CD4-positive, alpha-beta T cell treated with Interleukin-4 for 1 hour (primary cell): ENCODE measurements at places on chromosomes 13 and 19.
A peak's percentile ranks its signal among the peaks of the same experiment; 100 is the strongest.

DNA sequence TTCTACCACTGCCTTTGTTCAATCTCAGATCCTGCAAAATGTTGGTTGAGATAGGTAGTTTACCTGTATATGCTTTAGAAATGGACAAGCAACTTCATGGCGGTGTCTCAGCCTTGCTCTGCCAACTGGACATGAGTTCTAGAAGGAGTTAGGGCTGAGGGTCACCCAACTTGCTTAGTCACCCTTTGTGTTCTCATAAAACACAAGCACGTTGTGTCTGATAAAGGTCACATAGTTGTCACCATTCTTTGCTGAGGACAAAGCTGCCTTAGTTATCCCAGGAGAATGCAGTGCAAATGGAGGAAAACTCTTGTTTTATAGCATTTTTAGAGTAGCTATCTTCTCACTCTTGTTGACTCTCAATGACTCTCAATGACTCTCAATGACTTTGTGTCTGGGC is 218.4 kb upstream of the TMTC4 start:
- no peak for DNase-seq

GRCh38 chr19:50268501-50268900 is 60.7 kb downstream of the KCNC3 start:
- DNase-seq, result no peak

DNA sequence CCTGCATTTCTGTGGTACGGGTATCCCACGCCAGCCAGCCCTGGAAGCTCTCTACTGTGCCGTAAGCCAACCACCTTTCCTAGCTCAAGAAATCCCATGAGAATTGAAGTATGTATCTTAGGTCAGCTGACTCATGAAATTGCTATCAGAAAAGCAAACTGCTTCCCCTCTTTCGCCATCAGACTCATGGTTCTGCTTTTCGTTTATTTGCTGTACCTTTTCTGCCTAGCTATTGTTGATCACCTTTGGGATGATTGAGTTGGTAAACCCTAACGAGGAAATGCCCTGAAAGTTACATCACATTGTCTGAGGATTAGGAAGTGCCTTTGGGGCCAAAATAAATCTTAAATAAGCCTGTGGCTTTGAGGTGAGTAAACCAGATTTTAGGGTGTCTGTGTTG is at the start of gene ADGRE3:
TSS of gene ADGRE3 (minus strand) at position 81 of the 400 bp plus-strand sequence. CDS start at position 7, 74 bp downstream.
- DNase-seq, result no peak

- DNase-seq, result no peak
These were observed 133.4 kb downstream of the NDFIP2 start for GRCh38 chr13:79614250-79614918.

- no peak for DNase-seq
These were observed 27.5 kb downstream of the SPRYD7 start for GRCh38 chr13:49908637-49909036.

- DNase-seq, result no peak
These were observed 867.1 kb downstream of the UQCRFS1 start for GRCh38 chr19:28345811-28346210.

- no peak for DNase-seq
These were observed 173.3 kb downstream of the COL4A1 start for GRCh38 chr13:110133425-110134235.

DNA sequence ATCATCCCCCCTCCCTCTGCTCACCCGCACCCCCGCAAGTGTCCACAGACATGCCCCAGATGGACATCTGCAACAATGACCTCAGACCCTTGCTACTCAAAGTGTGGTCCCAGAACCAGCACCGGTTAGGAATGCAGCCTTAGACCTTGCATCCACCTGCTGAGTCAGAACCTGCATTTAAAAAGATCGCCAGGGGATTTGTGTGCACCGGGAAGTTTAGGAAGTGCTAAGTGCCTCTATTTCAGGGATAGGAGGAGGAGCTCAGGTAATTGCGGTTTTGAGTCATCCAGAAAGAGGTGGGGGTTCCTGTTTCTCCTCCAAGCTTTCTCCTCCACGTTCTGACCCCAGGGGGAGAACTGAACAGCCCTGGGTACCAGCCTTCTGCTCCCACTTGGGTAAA is 46.2 kb downstream of the CACNA1A start:
- DNase-seq, result no peak

DNA sequence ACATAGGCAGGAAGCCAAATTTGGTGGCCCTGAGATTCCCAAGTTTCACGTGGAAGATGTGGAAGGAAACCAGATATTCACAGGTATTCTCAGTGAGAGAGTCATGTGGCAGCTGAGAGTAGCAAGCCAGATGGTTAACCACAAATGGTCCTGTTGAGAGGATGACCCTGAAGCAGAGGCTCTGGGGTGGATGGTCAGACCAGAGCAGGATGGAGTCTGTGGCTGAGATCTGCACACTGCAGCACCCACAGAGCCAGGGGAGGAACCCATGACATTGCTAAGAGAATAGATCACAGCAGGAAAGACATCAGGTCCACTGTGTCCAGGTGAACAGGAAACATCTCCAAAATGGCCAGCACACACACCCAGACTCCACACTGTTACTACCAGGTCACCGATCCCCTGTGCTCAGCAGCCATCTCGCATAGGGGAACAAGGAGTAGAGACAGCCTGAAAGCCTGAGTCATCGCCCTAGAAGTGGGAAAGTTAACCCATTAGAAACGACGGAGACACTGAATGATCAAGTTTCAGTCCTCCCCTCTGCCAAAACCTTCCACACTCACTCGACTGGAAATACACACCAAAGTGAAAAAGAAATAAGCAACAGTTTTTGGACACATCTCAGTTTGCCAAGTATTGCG is 160.0 kb downstream of the RBM26 start:
- DNase-seq, result no peak

DNA sequence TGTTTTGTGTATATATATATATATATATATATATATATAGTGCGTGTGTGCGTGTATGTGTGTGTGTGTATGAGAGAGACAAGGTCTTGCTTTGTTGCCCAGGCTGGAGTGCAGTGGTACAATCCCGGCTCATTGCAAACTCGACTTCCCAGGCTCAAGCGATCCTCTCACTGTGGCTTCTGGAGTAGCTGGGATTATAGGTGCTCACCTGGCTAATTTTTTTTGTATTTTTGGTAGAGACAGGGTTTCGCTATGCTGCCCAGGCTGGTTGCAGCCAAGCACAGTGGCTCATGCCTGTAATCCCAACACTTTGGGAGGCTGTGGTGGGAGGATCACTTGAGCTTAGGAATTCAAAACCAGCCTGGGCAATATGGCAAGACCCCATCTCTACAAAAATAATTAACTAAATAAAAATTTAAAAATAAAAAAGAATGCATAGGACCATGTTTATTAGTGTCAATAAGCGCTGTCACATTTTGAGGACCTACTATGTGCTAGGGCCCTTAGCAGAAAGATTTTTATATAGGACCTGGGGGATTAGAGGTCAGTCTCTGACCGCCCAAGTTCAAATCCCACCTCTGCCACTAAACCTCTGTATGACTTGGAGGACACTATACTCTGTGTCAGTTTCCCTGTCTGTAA is 1.8 kb downstream of the PVR start:
- DNase-seq, result no peak

- DNase-seq, result no peak
These were observed at the start of gene SMAD9 for GRCh38 chr13:36919833-36920615. SMAD9 (minus strand) TSS chr13:36920238; CDS start chr13:36879689, 40,549 bp downstream.

- no peak for DNase-seq
These were observed 477.1 kb upstream of the SPRY2 start for GRCh38 chr13:80817979-80818378.

GRCh38 chr13:39825886-39826285 is 170.4 kb downstream of the COG6 start:
- DNase-seq, result no peak

GRCh38 chr13:49341941-49342340 is 94.2 kb downstream of the CDADC1 start:
- DNase-seq, result no peak

GRCh38 chr19:37953171-37953917 is 46.3 kb downstream of the SIPA1L3 start:
- no peak for DNase-seq

DNA sequence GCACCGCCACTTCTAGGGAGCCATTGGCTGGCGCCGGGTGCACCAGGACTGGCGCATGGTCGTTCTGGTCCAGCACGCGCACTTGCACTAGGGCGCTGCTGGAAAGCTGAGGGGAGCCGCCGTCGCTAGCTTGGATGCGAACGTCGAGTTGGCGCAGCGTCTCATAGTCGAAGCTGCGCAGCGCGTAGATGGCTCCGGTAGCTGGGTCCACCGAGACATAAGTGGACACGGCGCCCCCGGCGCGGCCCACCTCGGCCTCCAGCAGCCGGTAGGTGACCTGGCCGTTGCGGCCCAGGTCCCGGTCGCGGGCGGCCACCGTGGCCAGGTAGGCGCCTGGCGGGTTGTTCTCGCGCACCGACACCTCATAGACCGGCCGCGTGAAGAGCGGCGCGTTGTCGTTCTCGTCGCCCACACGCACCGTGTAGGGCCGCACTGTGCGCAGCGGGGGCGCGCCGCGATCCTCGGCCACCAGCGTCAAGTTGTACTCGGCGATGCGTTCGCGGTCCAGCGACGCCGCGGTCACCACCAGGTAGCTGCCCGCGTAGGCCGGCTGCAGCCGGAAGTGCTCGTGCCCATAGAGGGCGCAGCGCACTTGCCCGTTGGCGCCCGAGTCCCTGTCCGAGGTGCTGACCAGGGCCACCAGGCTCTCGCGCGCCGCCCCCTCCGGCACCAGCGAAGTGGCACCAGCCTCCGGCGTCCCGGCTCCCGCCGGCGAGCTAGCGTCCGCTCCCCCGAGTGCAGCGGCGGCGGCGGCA is 1.7 kb downstream of the PCDH8 start:
- no peak for DNase-seq

DNA sequence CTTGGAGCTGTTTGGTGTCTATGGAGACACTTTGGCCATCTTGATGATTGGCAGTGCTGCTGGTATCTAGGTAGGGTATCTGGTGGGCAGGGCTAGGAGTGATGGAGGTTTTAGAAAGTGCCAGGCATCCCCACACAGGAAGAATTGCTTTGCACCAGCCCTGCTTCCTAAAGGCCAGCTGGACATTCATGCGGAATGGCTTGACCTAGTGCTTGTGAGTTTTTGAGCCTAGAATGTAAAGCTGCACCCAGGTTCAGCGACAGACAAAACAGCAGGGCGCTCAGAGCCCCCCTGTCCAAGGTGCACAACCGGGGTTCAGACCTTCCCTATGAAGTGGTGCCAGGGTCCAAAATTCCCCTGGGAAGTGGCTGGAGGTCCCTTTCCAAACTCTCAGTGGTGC is 93.1 kb downstream of the ING1 start:
- DNase-seq, result no peak

GRCh38 chr13:47603365-47603764 is 397.7 kb downstream of the SUCLA2 start:
- no peak for DNase-seq

DNA sequence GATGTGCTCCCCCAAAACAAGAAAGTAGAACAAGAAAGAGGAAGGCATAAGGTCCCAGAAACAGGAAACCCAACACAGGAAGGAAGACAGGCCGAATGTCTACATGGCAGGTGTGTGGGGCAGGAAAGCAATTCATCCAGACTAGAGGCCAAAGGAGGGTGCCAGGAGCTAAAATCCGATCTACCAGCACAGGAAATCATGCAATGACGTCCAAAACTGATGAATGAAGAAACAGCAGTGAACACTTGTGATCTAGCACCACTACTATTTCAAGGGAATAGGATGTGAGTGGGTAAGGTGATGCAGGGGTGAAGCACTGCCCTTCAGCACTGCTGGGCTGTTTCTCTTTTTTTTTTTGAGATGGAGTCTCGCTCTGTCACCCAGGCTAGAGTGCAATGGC is 59.1 kb downstream of the DOCK9 start:
- peak; percentile 5 for DNase-seq

GRCh38 chr13:113109151-113110047 is 3.8 kb downstream of the F7 start:
- DNase-seq, result no peak

- DNase-seq, result no peak
These were observed 1.3 kb downstream of the NECTIN2 start for GRCh38 chr19:44847144-44848035.

- no peak for DNase-seq
These were observed 39.2 kb downstream of the STK24 start for GRCh38 chr13:98537740-98538139.

- DNase-seq, result peak; percentile 79
These were observed 29.8 kb upstream of the GRTP1 start for GRCh38 chr13:113393563-113394338.

- peak; percentile 58 for DNase-seq
These were observed 40.2 kb downstream of the SMIM24 start for GRCh38 chr19:3440082-3440481.

DNA sequence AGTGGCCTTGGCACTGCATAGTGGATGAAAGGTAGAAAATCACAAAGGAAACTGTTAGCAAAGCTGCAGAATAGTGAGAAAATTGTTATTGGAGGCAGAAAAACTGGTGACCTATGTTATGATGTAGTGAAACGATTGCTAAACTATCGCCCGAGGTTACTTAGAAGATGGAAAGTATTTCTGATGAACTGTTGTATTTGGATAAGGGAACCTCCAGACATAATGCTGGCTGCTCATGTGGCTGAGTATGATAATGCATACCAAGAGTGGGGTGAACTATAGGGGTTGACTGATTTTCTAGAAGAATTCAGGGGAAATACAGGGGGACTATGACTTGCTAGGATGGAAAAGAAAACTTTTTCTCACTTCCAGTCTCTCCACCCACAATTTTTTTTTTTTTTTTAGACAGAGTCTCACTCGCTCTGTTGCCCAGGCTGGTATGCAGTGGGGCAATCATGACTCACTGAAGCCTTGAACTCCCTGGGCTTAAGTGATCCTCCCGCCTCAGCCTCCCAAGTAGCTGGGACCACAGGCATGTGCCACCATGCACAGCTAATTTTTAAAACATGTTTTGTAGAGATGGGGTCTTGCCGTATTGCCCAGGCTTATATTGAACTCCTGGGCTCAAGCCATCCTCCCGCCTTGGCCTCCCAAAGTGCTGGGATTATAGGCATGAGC is 4.4 kb upstream of the EID2 start:
- no peak for DNase-seq

DNA sequence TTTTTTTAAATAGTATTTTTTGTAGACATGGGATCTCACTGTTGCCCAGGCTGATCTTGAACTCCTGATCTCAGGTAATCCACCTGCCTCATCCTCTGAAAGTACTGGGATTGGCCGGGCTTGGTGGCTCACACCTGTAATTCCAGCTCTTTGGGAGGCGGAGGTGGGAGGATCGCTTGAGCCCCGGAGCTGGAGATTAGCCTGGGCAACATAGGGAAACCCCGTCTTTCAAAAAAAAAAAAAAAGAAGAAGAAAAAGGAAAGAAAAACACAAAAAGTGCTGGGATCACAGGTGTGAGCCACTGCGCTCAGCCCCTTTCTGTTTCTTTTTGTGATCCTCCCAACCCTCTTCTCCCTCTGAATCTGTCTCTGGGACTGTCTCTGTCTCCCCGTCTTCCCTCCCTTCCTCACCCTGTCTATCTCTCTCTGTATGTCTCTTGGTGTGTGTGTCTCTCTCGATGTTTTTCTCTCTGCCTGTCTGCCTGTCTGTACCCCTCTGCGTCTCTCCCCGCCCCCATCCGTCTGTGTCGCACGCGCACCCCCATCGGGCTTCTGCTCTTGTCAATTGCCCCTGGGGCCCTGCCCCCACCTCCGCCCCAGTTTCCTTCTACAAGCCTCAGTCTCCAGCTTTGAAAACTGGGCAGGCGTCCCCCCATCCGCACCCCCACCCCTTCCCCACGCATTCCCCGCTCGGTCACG is 540 bp upstream of the ZFP36 start:
- DNase-seq, result peak; percentile 95

- no peak for DNase-seq
These were observed 58.3 kb downstream of the MBNL2 start for GRCh38 chr13:97280478-97280877.

GRCh38 chr19:41548954-41549688 is 26.8 kb upstream of the CEACAM21 start:
- peak; percentile 90 for DNase-seq
